ENCODE measurements at places on chromosomes 12 and 14.

GRCh38 chr14:85572845-85573244 is 42.9 kb downstream of the FLRT2 start:
- no peak for DNase-seq

GRCh38 chr14:20472536-20473169 is 3.4 kb downstream of the PNP start:
- DNase-seq: no peak

GRCh38 chr14:87745507-87746118 is 247.4 kb downstream of the GALC start:
- no peak for DNase-seq

- DNase-seq: no peak
Measured at GRCh38 chr12:128387811-128388422, 120.9 kb downstream of the TMEM132C start.

DNA sequence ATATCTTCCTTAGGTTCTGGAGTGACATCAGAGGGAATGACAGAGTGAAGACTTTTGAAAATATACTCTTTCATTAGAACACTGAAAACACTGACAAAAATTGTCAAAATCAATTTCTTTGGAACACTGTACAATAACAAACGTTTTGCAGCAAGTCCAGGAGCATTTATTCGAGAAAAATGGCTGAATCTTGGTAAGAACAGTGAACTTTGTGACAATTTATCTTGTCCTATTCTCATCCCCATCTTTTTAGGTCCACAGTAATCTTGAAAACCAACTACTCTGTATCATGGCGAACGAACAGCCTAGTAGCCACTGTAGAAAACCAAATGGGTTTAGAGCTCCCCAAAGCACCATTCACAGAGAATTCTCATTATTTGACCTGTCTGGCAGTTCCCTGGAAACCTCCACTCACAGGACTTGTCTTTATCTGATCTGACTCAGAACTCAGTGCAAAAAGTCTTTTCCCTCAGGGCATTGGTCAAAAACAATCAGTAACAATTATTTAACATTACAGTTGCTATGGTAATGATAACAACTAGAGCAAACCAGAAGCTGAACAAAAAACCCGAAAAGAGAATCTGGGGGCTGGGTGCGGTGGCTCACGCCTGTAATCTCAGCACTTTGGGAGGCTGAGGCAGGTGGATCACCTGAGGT is 20.3 kb upstream of the PPP2R5E start:
- DNase-seq: no peak

DNA sequence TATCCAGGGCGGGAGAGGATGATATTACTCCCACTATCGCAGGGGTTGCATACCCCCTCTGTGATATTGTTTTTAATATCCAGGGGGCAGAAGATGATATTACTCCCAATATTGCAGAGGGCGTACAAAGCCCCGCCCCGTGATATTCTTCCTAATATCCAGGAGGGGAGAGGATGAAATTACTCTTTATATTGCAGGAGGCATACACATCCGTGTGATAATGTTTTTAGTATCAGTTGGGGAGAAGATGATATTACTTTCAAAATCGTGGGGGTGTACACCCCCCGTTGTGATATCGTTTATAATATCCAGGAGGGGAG is 52.9 kb upstream of the OXA1L start:
- no peak for DNase-seq

GRCh38 chr12:111764120-111764821 is 2.5 kb upstream of the ALDH2 start:
- no peak for DNase-seq

- no peak for DNase-seq
Measured at GRCh38 chr12:127750076-127750840, 516.7 kb upstream of the TMEM132C start.

DNA sequence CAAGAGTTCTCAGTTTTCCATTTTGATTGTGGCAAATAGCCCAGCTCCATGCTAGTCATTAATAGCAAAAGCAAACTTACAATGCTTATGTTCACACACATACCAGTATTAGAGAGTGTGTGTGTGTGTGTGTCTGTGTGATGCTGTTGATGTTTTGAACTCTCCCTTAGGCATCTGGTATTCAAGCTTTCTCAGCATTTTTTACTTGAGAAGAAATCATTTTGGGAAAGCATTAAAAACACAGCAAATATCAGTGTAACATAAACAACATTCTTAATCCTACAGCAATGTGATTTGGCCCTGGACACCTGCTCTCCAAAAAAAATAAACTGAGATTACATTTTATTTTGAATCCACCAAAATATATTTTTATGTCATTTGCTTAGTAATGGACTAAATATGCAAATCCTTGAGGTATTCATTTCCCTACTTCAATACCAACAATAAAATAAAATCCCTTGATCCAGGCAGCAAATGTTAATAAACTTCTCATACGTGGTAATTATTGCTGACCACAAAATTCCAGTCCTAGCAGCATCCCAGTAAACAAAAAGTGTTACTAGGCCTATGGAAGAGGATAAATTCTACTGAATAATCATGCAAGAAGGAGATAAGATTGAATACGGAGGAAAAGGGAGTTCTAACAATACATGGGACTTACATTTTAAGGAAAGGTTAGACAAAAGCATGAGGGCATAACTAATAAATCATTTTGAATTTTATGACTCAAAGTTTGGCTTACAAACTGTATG is 249.5 kb upstream of the CLEC14A start:
- DNase-seq: no peak

GRCh38 chr12:27083861-27084394 is 1.6 kb upstream of the C12orf71 start:
- DNase-seq: no peak

GRCh38 chr14:77086017-77086727 is 11.9 kb upstream of the CIPC start:
- no peak for DNase-seq

DNA sequence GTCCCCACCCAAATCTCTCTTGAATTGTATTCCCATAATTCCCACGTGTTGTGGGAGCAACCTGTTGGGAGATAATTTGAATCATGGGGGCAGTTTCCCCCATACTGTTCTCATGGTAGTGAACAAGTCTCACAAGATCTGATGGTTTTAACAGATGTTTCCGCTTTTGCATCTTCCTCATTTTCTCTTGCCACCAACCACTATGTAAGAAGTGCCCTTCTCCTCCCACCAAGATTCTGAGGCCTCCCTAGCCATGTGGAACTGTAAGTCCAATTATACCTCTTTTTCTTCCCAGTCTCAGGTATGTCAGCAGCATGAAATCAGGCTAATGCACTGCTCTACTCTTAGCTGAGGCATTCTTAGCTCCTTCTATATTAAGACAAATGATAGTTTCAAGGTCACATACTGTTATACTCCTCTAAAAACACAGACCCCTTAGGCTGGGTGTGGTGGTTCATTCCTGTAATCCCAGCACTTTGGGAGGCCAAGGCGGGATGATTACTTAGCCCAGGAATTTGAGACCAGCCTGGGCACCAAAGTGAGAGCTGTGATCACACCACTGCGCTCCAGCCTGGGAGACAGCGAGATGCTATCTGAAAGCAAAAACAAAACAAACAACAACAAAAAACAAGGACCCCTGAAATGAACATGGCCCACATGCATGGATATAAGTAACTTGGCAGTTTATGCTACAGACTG is 3.6 kb downstream of the SCAF11 start:
- no peak for DNase-seq

DNA sequence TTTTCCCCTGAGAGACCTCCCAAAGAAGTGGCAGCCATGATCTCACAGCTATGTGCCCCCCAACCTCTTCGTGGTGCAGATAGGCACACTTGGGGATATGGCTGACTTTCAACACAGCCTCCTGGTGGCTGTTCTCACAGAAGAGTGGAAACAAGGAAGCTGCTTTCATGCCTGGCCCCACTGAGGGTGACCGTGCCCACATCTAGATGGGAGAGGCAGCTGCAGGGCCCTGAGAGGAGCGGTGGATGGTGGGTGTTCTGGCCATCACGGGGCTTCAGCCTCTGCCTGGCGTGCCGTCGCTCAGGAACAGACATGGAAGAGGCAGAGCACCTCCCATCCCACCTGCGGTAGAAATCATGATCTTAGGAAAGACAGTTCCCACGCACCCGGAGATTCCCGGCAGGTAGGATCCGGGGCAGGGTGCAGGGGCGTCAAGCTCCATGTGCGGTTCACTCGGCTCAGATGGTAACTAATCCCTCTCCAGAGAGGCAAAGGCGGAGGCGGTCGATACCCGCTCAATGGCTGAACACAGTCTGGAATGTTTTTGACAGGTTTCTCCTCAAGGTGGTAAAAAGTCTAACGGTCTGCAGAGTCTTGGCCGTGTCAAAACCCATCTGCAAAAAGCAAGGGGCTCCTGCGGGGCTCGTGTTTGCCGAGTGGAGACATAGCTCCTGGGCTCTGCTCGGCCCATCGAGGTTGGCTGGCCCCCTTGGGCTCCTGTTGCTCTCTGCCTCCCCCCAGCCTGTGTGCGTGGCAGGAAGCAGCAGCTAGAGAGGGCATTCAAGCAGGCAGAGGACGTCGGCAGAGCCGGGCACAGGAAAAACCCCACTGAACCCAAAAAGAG is 225.2 kb upstream of the RTL1 start:
- no peak for DNase-seq

DNA sequence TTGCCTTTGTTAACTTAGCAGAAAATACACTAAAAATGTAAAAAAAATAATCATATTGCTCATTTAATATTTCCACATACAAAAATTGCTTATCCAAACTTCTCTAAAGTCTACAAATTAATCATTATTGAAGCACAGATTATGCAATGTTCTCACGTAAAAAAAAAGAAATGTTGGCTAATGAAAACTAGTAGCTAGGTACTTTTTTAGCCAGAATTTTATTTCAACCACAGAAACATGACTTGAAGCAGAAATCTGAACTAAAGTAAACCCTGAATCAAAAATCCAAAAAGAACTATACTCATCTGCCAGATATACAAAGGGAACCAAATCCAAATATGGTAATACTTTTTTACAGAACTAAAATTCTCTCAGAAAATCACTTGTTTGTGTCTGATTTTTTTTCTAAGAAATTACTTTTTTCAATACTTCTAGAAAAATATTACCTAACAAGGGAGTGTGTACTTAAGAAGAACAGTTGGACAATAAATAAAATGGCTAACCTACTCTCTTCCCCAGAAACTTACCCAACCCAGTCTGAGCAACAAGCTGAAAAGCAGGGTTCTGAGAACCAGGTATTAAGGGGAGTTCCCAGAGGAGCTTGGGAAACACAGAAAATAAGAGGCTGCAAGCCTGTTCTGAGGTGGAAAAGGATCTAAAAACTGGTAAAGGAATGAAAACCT is 78.4 kb upstream of the RAP1B start:
- DNase-seq: no peak

- no peak for DNase-seq
Measured at GRCh38 chr12:29707846-29708245, 75.9 kb downstream of the TMTC1 start.

DNA sequence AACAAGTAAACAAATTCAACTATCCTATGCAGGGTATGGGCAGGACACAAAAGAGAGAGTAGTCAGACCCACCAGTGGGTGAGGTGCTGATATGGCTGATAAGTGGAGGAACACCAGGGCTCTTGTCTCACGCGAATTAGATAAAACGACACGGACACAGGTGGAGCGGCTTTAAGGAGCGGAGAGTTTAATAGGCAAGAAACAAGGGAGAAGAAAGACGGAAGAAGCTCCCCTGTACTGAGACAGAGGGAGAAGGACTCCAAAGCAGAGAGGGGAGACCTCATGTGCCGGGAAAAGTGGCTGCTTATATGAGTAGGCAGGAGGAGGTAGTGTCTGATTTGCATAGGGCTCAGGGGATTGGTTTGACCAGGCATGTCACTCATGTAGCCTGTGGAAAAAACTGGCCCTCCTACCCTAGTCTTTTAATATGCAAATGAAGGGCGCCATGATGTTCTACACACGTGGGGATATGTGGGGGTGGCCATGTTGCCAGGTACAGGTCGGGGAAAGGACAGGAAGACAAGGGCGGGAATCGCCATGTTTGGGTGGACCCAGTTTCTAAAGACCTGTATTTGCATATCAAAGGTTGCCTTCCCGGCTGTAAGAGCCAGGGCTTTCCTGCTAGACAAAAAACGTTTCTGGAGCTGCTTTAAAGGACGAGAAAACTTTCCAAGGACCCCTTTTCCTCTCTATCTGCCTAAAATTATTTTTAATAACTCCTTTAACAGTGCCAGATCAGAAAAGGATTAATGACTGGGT is 28.8 kb downstream of the RPGRIP1 start:
- DNase-seq: peak; percentile 42

- no peak for DNase-seq
Measured at GRCh38 chr14:52380294-52380693, 66.2 kb downstream of the PTGER2 start.

DNA sequence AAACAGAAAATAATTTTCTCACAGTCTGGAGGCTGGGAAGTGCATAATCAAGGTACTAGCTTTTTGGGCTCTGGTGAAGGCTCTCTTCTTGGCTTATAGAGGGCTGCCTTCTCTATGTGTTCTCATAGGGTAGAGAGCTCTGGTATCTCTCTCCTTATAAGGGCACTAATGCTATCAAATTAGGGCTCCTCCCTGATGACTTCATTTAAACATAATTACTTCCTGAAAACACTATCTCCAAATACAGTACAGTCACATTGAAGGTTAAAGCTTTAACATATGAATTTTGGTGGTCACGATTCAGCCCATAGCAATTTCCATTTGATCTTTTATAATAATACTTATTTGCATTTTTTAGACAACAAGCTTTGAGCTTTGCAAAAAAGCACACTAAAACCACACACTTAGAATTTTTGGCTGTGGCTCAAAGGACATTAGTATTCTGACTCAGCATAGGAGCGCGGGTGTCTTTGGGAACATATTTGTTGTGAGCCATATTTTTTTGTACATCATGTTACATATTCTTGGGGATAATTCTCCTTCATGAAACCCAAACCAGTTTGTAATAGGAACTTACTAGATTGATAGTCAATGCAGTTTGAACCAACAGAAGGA is 808.1 kb upstream of the FBXO33 start:
- DNase-seq: no peak

- DNase-seq: no peak
Measured at GRCh38 chr12:18703321-18703720, 34.5 kb downstream of the PLCZ1 start.

DNA sequence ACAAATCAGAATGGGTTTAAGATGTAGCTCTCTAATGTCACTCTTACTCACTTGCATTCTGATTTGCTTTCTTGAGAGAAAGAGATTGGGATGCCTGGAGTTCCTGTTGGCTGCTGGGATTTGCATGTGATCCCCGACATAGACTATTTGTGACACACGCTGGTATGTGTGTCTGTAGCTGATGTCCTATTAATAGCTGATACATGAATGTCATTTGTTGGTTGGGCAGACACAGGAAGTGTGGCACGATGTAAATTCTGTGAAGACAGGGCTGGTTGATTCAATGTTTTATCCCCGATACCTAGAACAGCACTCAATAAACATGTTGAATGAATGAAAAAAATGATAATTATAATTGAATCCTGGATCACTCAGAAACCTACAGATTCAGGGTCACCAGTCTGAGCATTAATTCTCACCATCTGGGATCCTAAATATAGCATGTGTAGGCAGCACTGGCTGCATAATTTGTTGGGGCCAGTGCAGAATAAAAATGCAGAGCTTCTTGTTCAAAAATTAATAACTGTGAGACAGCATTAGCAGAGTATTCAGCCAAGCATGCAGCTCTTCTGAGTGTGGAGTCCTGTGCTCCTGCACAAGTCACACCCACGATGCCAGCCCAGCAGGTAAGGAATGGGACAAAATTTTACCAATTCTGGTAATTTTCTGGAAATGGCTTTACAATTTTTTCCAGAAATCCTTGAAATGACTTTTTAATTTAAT is 35.5 kb upstream of the SOCS2 start:
- no peak for DNase-seq

GRCh38 chr14:68695856-68696255 is 97.0 kb downstream of the ZFP36L1 start:
- DNase-seq: no peak
